Activated T-cell treated with anti-CD3 and anti-CD28 coated beads for 4 hours (primary cell): ENCODE measurements at places on chromosomes 6 and 20.

GRCh38 chr6:32369660-32370059 is 2.0 kb downstream of the TSBP1 start:
- no peak for DNase-seq

DNA sequence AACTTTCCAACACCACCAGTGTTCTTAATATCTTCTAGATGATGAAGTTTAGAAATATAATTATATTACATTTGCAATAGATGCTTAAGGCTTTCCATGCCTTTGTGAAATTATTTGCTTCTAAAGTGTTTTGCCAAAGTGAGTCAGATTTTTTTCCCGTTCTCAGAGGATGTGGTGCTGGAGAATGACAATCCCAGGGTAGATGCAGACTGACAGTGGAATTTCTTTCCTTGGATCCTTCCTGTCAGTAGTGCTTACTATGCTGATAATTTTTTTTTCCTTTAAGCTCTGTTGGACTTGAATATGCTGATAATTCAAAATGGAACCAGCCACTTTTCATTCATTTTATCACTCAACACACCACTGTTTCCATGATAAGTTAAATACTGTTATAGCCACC is 59.9 kb upstream of the SOX4 start:
- DNase-seq: no peak

DNA sequence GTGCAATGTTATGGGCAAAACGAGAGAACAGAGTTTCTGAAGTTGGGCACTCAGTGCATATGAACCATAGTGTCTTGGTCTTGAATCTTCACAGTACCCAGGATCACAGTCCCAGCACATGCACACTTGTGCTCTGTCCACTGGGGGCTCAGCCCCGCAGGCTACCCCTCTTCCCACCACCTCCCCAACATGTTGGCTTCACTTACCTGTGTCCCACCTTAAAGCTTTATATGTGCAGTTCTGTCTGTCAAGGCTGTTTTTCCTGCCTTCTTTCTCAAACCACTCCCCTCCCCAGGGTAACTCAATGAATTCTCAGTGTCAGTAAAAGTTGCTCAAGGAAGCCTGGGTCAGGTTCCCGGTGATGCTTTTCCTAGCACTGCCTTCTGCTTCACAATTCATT is 129.9 kb downstream of the DOK5 start:
- DNase-seq: no peak

GRCh38 chr6:157527471-157527907 is 146.5 kb downstream of the ZDHHC14 start:
- DNase-seq: no peak

- DNase-seq: no peak
These were observed 45.7 kb upstream of the RNF24 start for GRCh38 chr20:4060856-4061695.

DNA sequence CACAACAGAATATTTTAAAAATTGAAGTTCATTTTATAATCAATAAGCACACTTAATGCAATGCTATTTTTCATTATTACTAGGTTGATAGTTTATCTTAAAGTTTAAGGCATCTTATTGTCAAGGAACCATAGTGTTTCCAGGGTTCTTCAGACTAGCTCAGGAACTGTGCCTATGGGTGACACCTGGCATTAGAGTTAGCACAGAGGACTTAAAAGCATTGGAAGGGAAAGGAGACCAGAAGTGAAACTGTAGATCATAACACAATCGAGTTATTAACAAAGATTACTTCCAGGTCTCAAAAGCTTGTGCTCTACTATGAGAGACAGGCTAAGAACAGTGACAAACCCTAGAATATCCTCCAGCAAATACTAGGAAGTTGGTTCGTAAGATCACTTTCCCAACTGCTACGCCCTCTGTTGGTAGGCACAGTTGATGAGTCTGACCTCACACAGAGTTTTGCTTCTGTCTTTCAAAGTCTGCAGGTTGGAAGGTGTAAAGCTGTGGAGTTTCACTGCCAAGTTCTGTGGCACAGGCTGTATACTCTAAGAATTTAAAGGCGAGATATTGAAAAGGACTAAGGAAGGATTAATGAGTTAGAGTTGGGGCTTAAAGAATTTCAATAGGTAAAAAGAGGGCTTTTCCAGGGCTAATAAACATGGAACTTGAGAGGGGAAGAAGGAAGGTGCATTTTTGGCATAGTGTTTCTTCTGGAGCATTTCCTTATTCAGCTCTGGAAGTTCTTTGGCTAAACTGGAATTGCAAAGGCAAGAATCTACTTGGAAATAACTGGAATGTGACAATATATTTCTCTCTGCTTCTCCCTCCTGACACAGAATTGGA is 531.3 kb upstream of the JAG1 start:
- no peak for DNase-seq

DNA sequence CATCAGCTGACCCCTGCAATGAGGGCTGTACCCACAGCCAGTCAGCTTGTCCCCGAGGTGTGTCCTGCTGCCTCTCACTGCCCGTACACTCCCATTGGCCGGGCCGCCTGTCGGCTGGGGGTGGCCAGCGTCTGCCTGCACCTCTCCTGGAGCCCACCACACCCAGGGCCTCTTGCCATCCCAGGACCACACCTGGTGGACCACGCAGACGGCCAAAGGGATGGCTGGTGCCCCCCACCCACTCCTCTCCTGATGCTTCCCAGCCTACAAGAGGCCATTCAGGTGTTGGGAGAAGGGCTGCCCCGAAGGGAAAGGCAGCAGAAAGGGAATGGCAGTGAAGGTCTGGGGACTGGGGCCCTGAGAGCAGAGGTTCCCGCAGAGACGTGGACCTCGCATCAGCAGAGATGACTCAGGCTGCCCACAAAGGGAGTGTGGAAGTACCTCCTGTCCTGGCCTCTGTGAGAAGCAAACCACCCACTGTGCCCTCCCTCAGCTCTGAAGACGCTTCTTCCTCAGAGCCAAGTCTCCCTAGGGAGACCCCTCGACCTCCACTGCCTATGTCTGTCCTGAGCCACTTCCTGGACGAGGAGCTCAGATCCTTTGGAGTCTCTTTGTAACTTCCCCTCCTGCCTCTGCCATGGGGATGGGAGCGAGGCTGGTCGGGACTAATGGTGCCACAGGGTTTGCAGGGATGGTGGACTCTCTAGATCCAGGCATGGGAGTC is 60.9 kb downstream of the PYGB start:
- DNase-seq: no peak

- DNase-seq: no peak
These were observed 756.4 kb upstream of the MMS22L start for GRCh38 chr6:98039443-98039842.
